ENCODE measurements at places on chromosomes 5 and 9. TPM values are rescaled to one million over a fixed set of nuclear protein-coding genes. Genes with fewer than 3 reads are reported as not detected.

- DNase-seq = no peak
These were observed 181.7 kb upstream of the KIF2A start for GRCh38 chr5:62124266-62124665.

- no peak for DNase-seq
These were observed 40.2 kb downstream of the MEF2C start for GRCh38 chr5:88842784-88843183.

DNA sequence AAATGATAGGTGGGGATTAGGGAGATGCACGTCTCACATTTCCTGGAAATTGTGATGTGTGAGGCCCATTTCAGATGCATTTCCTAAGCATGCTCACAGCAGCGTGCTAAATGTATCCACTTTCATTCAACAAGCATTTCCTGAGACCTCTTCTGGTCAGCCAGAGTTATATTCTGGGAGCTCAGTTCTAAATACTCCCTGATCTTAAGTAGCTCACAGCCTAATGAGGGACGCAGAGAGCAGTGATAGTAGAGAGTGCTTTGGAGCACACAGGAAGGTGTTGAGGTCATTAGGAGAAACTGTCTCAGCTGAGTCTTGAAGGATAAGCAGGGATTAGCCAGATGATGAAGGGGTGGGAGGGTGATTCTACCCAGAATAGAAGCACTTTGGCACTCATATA lies 46.2 kb upstream of the FSD1L start:
- no peak for DNase-seq

DNA sequence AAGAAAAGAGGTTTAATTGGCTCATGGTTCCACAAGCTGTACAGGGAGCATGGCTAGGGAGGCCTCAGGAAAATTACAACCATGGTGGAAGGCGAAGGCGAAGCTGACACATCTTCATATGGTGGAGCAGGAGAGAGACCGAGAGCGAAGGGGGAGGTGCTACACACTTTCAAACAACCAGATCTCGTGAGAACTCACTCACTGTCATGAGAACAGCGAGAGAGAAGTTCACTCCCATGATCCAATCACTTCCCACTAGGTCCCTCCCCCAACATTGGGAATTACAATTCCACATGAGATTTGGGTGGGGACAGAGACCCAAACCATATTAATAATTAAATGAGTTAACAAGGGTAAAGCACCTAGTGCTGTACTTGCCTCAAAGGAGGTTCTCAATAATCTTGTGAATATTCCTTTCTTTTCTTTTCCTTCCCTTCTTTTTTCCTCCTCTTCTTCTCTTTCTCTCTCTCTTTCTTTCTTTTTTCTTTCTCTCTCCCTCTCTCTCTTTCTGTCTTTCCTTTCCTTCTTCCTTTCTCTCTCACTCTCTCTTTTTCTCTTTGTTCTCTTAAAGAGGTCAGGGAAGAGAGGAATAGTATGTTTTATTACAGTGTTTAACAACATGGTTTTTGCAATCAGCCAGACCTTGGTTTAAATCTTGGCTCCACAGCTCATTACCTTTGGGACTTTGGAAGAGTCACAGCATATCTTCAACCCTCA lies 29.0 kb downstream of the TNFSF15 start:
- no peak for DNase-seq

GRCh38 chr5:134813827-134814226 lies 31.9 kb upstream of the C5orf24 start:
- DNase-seq = no peak

The MYOZ3 gene
- total RNA-seq = 3.2 TPM

The OR2V1 gene
- not detected for total RNA-seq

The ADAMTSL1 gene
- 42.3 TPM for total RNA-seq

Data from urinary bladder (tissue), 4 donors.